HuH-7 (cell line): ENCODE measurements at places on chromosomes 1 and 21.

GRCh38 chr1:166170075-166170474 lies 3.3 kb upstream of the FAM78B start:
- no peak for DNase-seq

GRCh38 chr1:63318201-63318979 lies 4.0 kb upstream of the FOXD3 start:
- no peak for DNase-seq

DNA sequence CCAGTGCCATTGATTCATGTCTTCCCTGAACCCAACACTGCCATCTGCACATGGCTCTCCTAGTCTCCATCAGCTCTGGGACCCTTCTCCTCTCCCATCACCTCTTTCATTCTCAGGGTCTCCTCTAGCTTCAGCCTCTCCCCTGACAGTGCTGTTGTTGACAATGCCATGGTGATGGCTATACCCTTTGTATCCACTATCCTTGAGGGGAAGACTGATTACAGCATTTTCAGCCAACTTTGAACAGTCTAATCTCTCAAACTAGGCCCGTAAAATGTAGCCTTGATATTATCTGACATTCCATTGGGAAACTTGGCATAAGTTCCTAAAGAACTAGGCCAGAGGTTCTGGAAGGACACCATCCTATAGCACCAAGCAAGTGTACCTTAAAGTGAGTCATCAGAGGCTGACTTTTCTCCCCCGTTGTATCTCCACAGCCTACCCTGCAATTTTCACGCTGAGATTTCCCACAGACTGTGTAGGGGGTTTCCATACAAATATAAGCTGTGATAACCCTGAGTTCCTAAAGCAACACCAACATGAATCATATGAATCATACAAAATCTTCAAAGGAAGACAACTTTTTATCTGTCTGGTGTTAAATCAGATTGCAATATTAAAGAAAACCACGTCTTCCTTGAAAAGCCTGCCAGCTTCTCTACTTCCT lies 5.8 kb downstream of the HAO2 start:
- DNase-seq = no peak

- no peak for DNase-seq
These were observed 161.4 kb upstream of the LMO4 start for GRCh38 chr1:87167157-87167789.

GRCh38 chr1:58883037-58883887 lies 99.4 kb upstream of the JUN start:
- DNase-seq = no peak

DNA sequence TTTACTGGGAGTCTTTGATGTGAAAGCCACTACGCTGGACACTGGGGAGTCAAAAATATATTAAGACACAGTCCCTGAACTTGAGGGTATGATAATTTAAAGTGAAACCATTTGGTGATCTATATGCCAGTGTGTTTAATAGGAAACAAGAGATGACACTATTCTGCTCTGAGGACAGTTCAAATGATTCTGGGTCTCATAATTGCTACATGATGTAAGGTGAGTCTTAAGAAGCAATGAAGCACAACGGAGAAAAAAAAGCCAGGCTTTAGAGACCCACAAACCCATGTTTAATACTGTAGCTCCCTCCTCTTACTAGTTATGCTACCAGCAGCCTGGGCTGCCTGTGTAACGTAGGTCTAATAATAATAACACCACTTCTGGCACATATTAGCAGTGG lies 14.2 kb upstream of the LRRC8D start:
- no peak for DNase-seq

GRCh38 chr1:201014816-201015200 lies 8.7 kb downstream of the KIF21B start:
- DNase-seq = no peak

- no peak for DNase-seq
These were observed 198.7 kb upstream of the PLD5 start for GRCh38 chr1:242723044-242723716.

- no peak for DNase-seq
These were observed 137.4 kb downstream of the DYRK1A start for GRCh38 chr21:37503848-37504467.

GRCh38 chr1:163106364-163106987 lies 37.3 kb downstream of the RGS4 start:
- DNase-seq = no peak

DNA sequence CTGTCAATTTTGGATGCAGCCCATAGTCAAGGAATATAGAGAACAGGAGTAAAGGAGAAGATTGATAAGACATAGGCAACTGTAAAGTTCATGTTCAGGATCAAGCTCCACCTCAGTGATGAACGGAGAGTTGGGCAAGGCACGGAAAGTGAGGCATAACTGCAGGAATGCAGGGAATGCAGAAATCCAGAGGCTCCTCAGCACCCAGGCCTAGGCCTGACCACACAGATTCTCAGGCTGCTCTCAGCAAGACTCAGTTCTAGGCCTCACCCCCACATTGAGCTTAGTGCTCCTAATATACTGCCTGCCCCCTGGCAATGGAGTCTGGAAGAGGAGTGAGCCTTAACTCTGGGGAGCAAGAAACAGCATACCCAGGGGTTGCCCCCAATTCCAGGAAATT lies 36.3 kb upstream of the S1PR1 start:
- no peak for DNase-seq

DNA sequence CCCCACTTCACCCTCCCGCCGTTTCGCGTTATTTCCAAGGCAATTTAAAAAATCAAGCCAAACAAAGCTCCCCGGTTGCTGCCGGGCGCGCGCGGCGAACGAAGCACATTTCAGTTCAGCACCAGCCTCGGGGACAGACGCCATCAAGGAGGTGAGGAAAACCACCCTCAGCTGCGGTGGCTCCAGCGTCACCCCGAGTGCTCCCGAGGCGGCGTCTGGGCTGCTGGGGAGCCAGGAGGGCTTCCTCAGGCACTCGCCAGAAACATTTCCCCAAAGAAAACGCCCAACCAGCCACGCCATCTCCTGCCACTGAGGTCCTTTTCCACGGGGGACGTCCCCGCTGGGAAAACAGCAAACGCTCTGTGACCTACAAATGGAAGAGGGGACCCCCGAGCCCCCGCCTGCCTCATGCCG lies 623 bp downstream of the GNG4 start:
- peak; percentile 77 for DNase-seq

DNA sequence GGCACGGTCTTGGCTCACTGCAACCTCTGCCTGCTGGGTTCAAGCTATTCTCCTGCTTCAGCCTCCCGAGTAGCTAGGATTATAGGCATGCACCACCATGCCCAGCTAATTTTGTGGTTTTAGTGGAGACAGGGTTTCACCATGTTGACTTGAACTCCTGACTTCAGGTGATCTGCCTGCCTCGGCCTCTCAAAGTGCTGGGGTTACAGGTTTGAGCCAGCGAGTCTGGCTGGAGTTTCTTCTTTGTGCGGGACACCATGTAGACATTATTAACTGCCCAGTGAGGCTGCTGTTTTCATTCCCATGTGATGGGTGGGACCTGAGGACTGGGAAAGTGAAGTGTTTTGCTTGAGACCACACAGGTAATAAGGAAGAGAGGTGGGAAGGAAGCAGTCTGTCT lies 23.3 kb downstream of the PLA2G5 start:
- no peak for DNase-seq

GRCh38 chr1:67052741-67053534 lies 1.0 kb downstream of the SLC35D1 start:
- DNase-seq = peak; percentile 17

DNA sequence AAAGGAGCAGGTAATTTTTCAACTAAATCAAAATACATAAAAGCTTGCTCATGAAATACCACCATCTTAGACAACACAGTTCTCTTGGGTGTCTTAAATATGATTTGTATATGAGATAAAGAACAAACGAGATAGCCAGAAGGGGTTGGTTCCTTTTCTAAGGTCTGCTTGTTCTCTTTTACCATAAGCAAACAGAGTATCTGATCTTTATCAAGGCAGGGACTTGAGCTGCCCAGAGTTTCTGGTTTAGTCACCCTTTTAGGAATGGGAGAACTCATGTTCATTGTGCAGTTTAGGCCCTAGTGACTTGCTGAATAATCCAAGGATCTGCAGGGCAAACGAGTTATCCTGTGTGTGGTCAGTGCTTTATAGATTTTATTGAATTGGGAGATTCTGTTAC lies 3.0 kb upstream of the SUCO start:
- DNase-seq = no peak

GRCh38 chr1:20322081-20322824 lies 31.6 kb downstream of the VWA5B1 start:
- DNase-seq = no peak

- DNase-seq = no peak
These were observed 20.7 kb upstream of the ABCB10 start for GRCh38 chr1:229579059-229579673.

DNA sequence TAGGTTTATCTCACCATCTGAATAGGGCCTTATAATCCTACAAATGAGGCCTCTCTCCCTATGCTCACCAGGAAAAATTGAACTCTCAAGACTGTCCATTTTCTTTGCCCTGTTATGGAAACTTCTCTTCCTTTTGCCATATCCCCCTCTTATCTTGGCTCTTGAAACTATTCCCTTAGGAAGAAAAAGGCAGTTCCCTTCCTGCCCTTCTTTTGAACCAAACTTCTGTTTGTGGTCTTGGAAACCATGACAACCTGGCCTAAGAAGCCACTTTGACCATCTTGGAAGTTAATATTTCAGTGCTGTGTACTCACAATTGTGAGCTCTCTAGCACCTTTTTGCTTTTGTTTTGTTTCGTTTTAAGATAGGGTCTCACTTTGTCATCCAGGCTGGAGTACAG lies 40.0 kb downstream of the ATP2B4 start:
- DNase-seq = no peak

DNA sequence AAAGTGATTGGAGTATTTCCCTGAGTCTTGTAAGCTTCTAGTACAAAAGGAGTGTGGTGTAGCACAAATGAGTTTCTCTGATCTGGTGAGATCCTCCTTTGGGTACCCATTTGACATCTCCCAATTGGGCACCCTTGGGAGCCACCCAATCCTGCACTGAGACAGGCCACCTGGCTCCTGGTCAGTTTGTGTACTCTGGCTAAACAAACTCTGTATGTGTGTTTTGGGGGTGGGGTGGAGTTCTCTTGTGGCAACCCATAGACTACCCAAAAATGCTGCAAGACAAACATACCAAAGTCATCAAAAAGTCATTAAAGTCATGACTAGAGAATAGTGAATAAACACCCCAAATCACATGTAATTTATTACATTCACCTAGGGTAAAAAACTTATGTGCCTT lies 8.4 kb upstream of the HIVEP3 start:
- DNase-seq = no peak

- no peak for DNase-seq
These were observed 29.4 kb downstream of the SPATA46 start for GRCh38 chr1:162347281-162347680.

GRCh38 chr1:28412731-28413130 lies 43.2 kb downstream of the PHACTR4 start:
- DNase-seq = no peak

- no peak for DNase-seq
These were observed 121.6 kb downstream of the PTBP2 start for GRCh38 chr1:96843196-96843595.

- DNase-seq = no peak
These were observed 51.4 kb downstream of the CDC7 start for GRCh38 chr1:91552091-91552490.

GRCh38 chr1:160076295-160076694 lies 5.0 kb upstream of the KCNJ9 start:
- DNase-seq = no peak

GRCh38 chr1:217718873-217719272 lies 87.7 kb downstream of the SPATA17 start:
- DNase-seq = peak; percentile 55

DNA sequence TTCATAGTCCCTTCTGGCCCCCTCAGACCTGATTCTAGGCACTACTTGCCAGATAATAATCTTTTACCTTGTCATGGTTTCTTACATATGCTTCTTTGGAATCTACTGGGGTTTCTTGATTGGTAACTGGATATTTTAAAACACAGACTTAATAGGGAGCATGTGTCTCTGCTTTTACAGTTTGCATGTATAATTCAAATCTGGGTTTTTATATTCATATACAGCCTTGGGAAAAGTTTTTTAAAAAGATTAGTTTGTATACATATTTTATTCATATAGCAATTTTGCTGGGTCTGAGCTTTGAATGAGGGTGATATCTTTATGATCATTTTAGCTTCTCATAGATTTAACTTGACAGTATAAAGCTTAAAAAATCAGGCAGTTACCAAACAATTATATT lies 21.1 kb upstream of the CD1D start:
- no peak for DNase-seq

DNA sequence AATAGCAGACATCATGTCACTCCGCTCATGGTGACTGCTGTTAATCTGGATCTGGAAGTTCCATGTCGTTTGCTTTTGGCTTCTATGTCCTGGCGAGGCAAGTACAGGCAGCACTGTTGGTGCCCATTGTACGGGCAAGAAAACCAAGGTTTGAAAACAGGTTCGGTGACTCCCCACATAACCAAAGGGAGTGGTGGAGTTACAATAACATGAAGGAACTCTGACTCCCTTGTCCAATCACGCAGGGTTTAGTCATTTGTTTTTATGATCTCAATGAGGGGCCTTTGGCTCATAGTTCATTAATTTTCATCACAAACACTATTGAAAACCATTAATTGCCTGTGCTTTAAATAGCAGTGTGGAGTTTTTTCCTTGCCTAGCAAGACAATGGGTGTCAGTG lies 82.9 kb upstream of the SSX2IP start:
- no peak for DNase-seq

- no peak for DNase-seq
These were observed 207.9 kb upstream of the ST6GALNAC5 start for GRCh38 chr1:76659171-76659940.

GRCh38 chr1:101905283-101905835 lies 91.4 kb downstream of the OLFM3 start:
- DNase-seq = no peak

DNA sequence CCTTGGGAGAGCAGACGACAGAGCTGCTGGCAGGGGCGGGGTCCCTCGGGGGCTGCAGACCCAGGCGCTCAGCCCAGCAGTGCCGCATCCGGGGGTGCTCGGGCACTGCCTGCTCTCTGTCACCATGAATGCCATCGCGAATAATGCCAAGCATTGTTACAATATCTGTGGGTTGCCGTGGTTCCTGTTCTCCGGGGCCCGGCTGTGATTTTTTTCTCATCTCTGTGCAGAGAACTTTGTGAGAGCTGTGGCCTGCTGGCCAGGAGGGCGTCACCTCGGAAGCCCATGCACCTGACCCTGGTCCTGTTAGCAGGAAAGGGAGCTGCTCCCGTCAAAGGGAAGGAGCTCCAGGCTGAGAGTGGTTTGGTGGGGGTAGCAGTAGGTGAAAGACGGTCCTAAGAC lies 70.4 kb downstream of the PRDM16 start:
- DNase-seq = no peak
